ENCODE measurements at places on chromosomes 6 and 20.

- DNase-seq: no peak
Measured at GRCh38 chr20:19978511-19979210, 38.5 kb upstream of the NAA20 start.

DNA sequence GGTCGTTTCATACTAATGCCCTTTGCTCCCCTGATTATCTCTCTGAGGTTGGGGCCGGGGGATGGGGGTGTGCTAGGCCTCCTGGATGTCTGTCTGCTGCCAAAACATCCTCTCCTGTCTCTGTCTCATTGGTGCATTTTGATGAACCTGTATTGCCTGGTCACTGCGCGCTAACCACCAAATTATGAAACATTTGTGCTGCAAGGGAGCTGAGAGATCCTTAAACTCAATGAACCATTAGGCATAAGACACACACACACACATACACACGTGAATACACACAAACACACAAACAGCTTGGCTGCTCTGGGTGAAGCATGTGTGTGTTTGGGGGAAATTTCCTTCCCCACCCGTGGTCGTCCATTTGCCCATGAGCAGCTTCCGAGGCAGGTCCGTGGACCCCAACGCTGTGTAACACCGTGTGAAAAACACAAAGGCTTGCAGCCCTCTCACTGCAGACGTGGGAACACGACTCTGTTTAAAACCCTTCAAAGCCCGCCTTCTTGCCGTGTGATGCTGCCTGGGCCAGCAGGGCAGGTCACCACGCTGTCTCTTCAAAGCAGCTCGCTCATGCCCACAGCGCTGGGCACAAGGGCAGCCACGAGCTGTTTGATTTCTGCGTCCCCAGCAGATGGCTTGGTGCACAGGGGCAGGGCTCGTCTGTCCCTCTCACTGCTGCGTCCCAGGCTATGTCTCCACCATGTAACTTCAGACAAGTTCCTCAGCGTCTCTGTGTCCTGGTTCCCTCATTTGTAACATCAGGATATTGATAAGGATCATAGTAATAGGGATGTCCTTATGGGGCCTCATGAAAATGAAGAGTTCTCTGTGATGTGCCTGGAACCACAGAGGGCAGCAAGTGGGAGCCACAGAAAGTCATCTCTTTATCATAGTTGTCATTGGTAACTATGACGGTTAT is 96.8 kb downstream of the CDH26 start:
- DNase-seq: no peak

DNA sequence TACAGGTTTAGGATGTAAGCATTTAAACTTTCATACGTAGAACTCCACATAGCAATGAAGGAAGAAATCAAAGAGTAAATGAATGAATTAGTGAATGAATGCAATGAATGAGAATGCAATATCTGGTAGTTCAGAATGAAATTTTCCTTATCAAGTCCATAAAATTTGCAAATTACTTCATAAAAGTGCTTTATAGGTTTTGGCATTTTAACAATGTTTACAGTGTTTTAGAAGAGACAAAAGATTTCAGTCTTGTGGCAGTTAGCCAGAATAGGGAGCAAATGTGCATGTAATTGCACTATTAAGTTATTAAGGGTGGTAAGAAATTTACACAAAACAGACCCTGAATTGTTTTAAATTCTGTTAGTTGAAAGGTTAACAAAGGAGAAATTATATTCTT is 739.4 kb upstream of the FLRT3 start:
- DNase-seq: no peak

DNA sequence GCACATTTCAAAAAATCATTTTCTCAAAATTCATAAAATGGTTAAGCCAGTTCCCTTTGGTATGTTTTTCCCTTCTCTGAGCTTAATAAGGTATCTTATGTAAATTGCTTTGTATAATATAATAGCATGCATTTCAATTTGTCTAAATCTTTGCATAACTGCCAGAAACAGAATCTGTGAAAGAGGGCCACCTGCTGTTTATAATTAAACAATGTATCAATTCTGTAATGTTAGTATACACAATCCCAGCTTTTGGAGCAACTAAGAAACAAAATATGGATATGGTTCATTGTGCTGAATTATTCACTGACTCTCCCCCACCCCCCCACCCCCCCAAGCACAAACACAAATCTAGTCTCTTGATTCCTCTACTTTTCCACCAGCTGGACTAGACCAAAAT is 54.8 kb downstream of the GPX5 start:
- no peak for DNase-seq

DNA sequence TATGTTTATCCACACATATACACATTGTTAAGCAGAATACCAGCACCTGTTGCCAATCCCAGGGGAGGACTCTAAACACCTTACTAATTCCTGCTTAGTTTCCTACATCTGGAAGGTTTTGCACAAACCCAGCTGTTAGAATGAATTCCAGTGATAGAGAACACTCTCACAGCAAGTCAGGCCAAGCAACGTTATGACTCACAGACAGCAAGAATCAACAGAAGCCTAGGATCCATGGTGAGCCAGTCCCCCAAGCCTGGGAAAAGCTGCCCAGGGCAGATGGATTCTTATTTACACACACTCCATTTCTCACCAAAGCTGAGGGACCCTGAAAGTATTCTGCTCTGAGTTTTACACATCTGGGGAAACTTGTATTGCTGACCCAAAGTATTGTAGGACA is 291.7 kb downstream of the SLC35F1 start:
- no peak for DNase-seq

GRCh38 chr6:157106487-157106886 is 216.8 kb downstream of the TMEM242 start:
- no peak for DNase-seq

DNA sequence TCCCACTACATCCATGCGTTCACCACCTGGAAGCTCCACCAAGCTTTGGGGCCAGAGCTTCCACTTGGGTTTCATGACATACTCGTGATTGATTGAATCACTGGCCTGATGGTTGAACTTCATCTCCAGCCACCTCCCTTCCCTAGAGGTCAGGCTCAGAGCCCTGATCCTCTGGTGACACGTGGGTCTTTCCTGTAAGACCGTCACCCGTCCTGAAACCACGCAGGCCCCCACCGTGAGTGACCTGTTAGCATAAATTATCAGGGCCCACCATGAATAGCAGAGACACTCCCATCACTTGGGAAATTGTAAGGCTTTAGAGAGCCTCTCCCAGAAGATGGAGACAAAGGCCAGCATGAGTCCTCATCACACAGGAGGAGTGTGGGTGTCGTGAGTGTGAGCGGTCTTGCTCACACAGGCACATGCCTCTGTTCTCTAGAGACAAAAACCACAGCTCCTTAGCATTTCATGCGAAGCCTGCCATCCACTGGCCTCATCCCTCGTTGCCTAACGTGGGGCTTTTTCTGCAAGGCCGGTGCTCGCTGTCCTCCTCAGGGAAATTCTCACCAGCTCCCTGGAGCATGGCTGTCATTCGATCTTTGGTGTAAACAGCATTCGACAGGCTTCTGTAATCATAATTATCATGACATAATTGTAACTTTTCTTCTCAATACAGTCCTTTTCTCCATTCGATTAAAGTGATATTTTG is 65.1 kb upstream of the DUSP22 start:
- DNase-seq: no peak

DNA sequence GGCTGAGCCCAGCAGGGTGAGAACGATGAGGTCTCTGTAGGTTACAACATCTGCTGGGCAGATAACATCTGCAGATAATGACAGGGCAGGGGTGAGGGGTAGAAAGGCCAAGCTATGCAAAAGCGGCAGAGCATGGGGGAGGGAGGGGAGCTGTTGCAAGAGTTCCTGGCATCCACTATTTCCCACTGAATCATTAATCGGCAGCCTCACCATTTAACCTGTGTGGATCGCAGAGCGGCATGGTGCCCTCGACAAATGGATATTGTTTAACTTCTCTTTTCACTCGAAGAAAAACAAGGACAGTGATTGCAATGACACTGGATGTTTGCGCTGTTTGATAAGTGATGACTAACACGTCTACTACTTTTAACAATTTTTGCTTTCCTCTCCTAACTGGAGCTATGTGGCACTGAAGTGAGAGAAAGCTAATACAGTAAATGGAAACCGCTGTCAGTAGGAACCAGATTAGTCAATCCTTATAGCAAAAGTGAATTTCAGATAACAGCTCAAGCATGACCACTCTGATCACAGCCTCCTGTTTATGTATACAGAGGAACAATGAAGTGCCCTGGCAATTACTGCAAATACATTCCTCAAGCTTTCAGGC is 381.5 kb downstream of the TFAP2A start:
- DNase-seq: no peak

- peak; percentile 56 for DNase-seq
Measured at GRCh38 chr20:61886721-61887595, 178.7 kb downstream of the TAF4 start.
